ENCODE measurements at places on chromosomes 1 and 21. TPM values are rescaled to one million over a fixed set of nuclear protein-coding genes. Genes with fewer than 3 reads are reported as not detected.

HOOK1 gene
- 8.9 TPM for total RNA-seq

APCS gene
- total RNA-seq, result not detected

TMPRSS2 gene
- total RNA-seq, result 8.2 TPM

S100A6 gene
- total RNA-seq, result 754 TPM

ST6GALNAC3 gene
- total RNA-seq, result 4.1 TPM

NDC1 gene
- total RNA-seq, result 22.8 TPM

BCL2L15 gene
- total RNA-seq, result under 0.01 TPM

SPATA17 gene
- 0.63 TPM for total RNA-seq

SLC1A7 gene
- total RNA-seq, result not detected

PRELP gene
- total RNA-seq, result not detected

TEX35 gene
- not detected for total RNA-seq

GLIS1 gene
- 0.63 TPM for total RNA-seq

SYCP1 gene
- 0.17 TPM for total RNA-seq

PRDM16 gene
- total RNA-seq, result 5.6 TPM

NLRP3 gene
- total RNA-seq, result 1.5 TPM

IKBKE gene
- total RNA-seq, result 37.4 TPM

VAV3 gene
- 8.8 TPM for total RNA-seq

LCE2C gene
- not detected for total RNA-seq

PGBD5 gene
- 54.0 TPM for total RNA-seq

LAD1 gene
- total RNA-seq, result 38.9 TPM

KIF2C gene
- 11.8 TPM for total RNA-seq

PODN gene
- not detected for total RNA-seq

HMGCS2 gene
- not detected for total RNA-seq

APOBEC4 gene
- not detected for total RNA-seq

RGS8 gene
- not detected for total RNA-seq

PDPN gene
- total RNA-seq, result 12.2 TPM

TAL1 gene
- total RNA-seq, result 0.71 TPM

TNFAIP8L2 gene
- total RNA-seq, result not detected

LCA5L gene
- total RNA-seq, result 4.4 TPM
